SK-MEL-5 (cell line): ENCODE measurements at places on chromosomes 12 and 14. TPM values are rescaled to one million over a fixed set of nuclear protein-coding genes. Genes with fewer than 3 reads are reported as not detected.

DNA sequence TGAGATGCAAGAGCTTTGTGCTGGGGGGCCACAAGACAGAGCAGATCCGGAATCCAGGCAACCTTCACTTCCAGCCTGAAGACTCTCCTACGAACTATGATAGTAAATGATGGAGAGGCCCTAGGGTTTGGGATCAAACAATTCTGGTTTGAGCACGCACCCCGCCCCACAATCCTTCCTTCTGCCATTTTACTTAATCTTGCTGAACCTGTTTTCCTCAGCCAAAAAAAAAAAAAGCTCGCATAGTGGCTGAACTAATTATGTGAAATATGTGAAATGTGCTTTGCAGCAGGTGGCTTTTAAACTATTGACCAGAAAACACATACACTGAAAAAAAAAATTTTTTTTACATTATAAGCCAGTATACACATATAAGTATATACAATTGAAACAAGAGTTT lies 667 bp upstream of the ITFG2 start:
- DNase-seq = no peak

- DNase-seq = no peak
These were observed 86.1 kb downstream of the NCOR2 start for GRCh38 chr12:124481257-124481750.

DNA sequence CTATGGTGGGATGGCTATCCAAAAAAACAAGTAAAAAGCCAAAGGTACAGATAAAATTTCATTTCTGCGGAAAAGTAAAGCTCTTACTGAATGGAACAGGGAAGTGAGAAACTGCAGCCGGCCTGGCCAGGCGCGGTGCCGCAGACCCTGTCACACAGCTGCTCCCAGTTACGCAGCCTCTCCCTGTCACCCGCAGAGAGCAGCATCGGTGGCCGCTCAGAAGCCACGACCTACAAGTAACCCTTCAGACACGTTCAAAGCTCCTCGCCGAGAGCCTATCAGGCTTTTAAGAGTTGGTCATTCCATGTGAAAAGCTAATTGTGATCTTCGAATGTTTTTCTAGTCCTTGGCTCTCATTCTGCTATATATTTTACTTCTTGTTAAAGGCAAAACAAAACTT lies 11.0 kb upstream of the ANKLE2 start:
- no peak for DNase-seq

Gene AGAP2
- total RNA-seq = 1.4 and 1.5 TPM in 2 replicates
